ENCODE measurements at places on chromosomes 2 and 18.

DNA sequence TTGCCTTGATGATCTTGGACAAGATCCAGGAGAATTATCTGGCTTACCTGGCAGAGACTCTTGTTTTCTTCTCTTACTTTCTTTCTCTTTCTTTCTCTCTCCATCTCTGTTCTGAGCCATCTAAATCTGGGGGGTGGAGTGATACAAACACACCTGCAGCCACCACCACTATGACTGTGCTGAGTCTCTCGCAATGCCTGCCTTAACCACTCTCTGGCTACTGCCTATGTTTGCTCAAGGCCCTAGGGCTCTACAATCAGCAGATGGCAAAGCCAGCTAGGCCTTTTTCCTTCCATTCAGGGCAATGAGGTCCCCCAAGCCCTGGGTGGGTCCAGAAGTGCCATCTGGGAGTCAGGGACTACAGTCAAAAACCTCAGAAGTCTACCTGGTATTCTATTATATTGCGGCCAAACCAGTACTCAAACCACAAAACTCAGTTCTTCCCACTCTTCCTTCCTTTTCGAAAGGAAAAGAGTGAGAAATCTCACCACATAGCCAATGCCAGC is 978.9 kb upstream of the NXPH2 start:
- DNase-seq = no peak

DNA sequence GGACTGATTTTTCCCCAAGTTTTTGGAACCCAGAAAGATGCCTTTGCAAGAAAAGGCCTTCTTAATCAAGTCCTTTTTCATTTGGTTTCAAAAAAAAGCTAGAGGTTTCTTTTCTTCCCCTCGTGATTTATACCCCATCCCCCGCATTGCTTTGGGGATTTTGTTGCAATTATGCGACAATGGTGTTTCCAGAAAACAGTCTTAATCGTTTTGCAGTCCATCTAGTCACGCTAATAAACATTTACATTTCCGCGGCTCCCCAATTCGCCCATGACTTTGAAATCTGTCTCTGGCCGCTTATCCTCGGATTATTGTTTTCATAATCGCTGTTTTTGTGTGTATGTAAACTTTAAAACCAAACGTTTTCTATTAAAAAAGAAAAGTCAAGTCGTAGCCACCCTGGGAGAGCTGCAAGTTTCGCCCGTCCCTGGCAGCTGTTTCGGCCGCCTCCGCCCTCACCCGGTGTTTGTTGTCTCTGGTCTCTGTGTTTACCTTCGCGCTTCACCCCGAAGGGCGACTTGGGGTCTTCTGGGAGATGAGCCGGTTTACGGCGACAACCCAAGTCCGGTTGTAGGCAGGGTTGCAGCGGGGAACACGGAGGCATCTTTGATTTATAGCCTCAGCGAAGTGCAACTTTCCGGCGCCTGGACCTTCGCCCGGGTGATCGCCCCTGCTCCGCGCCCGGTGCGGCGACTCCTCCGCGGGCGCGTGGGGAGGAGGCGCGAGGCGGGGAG is 667 bp downstream of the SP9 start:
- DNase-seq = no peak

- DNase-seq = no peak
These were observed 204.3 kb downstream of the KLHL29 start for GRCh38 chr2:23589220-23589647.

DNA sequence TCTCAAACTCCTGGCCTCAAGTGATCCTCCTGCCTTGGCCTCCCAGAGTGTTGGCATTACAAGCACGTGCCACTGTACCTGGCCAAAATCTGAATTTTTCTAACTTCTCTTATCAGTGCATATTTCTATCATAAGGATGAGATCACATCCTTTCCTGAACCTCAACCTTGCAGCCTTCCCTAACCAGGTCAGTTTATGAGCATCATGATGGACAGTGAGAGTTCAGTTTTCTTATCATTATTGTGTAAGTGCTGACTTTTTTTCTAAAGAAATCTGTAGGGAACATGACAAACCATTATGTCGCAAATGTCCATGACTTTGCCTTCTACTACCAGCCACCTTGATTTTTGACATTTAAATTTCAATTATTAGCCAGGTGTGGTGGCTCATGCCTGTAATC is 31.5 kb downstream of the MRPL33 start:
- no peak for DNase-seq

DNA sequence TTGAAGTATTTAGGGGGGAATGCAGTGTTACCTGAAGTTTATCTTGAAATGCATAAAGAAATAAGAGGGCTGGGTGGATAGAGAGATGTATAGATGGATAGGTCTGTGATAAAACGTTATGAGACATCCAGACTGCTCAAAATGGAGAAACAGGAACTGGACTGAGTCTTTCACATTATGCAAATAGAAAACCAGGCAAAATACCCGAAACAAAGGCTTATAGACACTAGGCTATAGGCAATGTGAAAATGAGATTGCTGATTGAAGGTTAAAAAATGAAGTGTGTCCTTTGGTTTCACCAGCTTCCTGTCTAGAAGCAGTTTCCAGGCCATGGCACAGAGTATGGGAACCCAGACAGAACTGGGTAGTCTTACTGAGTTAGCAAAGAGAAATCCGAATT is 24.9 kb upstream of the SLC3A1 start:
- DNase-seq = no peak

DNA sequence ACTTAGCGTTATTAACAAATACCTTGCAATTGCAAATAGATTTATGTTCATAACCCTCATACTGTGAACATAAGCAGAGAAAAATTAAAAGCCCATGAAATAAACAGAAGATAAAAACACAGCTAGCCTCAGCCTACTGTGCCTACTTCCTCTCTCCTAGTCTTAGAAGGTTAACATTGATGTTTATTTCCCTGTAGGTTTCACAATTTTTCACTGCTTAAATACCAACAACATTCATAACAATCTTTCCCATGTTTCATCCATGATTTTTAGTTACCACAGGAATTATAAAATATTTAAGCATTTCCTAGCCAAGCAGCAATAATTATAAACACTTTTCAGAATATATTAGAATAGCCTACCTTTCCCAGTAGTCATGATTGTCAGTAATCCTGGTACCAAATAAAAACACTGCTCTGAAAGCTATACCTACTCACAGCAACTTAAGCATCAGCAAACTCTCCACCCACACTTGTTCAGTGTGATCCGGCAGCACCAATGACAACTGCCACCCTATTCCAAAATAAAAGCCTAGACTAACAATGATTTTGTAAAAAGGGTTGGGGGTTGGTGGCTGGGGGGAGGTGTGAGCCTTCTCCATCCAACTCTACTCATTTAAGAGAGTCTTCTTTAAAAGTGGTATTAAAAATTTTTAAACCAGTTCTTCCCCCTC is 40.6 kb upstream of the RNU4ATAC start:
- no peak for DNase-seq

GRCh38 chr2:199329466-199329865 is 128.3 kb downstream of the SATB2 start:
- DNase-seq = no peak

- DNase-seq = no peak
These were observed 110.9 kb upstream of the L3MBTL4 start for GRCh38 chr18:6525604-6526003.

DNA sequence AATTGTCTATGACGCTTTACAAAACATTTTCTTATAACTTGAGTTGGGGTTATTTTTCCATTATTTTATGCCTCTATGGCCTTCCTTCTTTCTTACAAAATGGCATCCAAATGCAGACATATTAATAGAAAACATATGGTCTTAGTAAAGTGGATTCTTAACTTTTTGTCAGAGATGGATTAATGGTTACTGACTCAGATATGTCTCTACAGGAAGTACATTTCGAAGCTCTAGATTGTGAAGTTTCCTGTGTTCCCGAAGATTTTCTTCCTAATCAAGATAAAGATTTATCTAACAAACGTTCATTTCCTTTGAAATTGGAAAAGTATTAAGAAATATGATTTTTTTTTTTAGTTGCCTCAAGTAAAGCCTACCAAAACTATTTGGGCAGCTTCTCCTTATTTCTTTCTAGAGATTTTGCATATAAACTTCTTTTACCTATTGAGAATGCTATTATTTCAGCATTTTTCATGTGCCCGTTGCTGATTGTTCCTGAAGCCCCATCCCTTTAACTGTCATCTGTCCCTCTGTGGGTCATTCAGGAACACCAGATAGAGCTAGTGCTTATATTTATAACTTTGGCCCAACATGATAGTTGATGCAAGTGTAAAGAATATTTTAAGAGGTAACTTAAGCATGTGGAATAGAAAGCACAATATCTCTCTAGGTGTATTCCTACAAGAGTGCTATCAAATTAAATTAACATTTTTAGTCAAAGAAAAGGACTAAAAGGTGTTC is 498.0 kb downstream of the CCDC85A start:
- no peak for DNase-seq

DNA sequence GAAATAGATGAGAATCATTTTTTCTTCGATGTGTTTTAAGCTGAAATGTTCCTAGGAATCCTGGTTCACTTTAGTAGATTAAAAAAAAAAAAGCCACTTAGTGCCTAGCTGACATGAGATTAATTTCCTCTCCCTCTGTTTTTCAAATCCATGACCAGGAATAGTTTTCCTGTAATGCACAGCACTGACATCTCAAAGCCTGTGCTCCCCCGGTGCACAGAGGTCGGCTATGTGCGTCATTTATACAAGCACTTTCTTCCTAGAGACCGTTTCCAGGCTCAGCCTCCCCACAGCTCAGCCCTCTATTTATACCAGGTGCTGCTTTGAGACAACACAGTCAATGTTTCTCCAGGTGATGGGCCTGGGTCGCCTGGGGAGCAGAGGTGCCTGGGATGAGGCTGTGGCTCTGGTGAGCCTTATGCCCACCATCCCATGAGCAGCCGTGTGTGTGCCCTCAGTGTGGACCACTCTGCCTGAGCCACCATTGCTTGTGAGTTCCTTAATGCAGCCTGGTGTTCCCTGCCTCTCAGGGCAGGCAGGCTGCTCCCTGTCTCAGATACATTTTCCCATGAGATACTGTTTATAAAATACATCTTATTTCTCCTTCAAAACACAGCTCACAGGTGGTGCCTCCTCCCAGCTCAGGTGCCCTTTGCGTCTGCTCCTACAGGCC is 515.7 kb upstream of the HS6ST1 start:
- no peak for DNase-seq

DNA sequence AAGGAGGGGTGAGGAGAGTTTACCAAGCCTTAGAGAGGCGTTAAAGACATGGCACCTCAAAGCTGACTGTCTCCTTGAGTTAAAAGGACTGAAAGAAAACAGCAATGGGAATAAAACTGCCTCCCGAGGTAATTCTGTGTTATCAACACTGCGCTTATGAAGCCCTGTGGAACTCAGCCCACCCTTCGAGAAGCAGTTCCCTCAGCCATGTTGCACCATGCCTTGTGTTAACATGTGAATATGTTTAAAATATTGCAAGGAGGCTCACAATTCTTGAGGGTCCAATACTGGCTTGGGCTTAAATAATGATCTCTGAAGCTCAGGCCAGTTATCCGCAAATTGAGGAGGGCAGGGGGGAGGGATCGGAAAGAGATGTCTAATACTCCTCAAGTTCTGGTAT is 14.7 kb downstream of the KLF7 start:
- no peak for DNase-seq

All from renal cortical epithelial cell (primary cell).